ENCODE measurements at places on chromosomes 1 and 21.

DNA sequence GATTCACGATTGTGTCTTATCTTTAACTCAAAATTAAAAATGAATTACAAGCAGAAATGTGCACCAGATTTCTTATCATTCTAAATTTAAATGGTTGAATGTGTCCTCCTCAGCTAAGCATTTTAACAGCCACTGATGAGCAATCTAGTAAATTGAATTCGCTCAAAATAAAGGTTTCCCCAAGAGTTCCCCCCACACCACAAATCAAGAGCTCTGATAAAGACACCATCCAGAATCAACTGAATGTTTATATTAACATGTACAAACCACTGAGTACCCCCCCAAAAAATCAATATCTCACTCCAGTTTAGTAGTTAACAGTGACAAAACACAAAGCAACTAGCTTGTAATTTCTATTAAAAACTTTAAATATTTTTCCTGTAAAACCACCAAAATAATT is 1.9 kb downstream of the GPBP1L1 start:
- DNase-seq, result no peak
- H3K27me3 ChIP-seq, result no peaks in the 10 kb centered on the region
- H3K4me1 ChIP-seq, result no peaks in the 10 kb centered on the region
- H3K27ac ChIP-seq, result no peak overlapping the region
- H3K36me3 ChIP-seq, result no peaks in the 10 kb centered on the region

DNA sequence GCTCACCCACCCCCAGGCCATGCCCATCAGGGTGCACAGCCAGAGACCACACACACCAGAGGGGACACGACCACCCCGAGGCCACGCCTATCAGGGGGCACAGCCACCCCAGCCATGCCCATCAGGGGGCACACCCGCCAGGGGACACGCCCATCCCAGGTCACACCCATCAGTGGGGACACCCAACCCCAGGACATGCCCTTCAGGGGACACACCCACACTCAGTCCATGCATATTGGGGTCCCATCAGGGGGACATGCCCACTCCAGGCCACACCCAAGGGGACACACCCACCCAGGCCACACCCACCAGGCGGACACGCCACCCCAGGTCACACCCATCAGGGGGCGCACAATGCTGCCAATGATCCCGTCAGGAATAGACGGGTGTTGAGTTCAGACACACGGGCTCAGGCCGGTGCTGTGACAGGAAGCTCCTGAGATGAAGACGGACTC is 20.7 kb downstream of the MCM3AP start:
- H3K27me3 ChIP-seq, result no peaks in the 10 kb centered on the region
- DNase-seq, result no peak
- H3K4me1 ChIP-seq, result no peaks in the 10 kb centered on the region

- no peaks in the 10 kb centered on the region for H3K27me3 ChIP-seq
- peak overlapping the region; percentile 37 for H3K27ac ChIP-seq
- peaks cover 4% of the 10 kb centered on the region for H3K36me3 ChIP-seq
- H3K4me3 ChIP-seq, result peak overlapping the region; percentile 71
These were observed 1.4 kb downstream of the WDR26 start for GRCh38 chr1:224433041-224433691.

- no peaks in the 10 kb centered on the region for H3K36me3 ChIP-seq
- no peak for DNase-seq
- H3K27me3 ChIP-seq, result peaks cover 4% of the 10 kb centered on the region
- no peaks in the 10 kb centered on the region for H3K4me1 ChIP-seq
- no peak overlapping the region for H3K27ac ChIP-seq
These were observed 5.7 kb downstream of the WNT4 start for GRCh38 chr1:22137004-22137720.

DNA sequence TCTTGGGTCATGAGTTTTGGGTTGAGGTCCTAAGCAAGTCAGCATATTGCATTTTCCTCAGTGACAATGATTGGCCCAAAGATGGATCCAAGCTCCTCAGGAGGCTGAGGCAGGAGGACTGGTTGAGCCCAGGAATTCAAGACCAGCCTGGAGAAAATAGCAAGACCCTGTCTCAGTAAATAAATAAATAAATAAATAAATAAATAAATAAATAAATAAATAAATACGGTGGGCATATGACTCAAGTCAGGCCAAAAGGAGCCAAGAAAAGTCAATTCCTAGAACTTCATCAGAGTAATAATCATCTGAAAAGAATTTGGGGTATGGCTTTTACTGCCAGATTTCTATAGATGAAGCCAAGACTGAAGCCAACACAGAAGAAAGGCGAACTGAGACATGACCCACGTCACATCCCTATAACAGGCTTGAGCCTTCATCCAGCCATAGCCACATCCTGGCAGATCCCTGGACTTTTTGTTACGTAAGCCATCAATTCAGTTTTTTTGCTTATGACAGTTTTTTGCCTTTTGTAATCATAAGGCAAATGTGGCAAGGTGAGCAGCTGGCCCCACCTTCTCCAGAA is 88.5 kb upstream of the NFASC start:
- no peaks in the 10 kb centered on the region for H3K4me1 ChIP-seq
- H3K27me3 ChIP-seq, result peaks cover 2% of the 10 kb centered on the region
- DNase-seq, result no peak
- H3K4me3 ChIP-seq, result no peak overlapping the region
- H3K27ac ChIP-seq, result no peak overlapping the region

GRCh38 chr1:37051346-37051745 is 17.0 kb upstream of the GRIK3 start:
- DNase-seq, result no peak
- no peaks in the 10 kb centered on the region for H3K36me3 ChIP-seq
- no peak overlapping the region for H3K4me3 ChIP-seq
- H3K27ac ChIP-seq, result no peak overlapping the region
- H3K27me3 ChIP-seq, result no peaks in the 10 kb centered on the region

DNA sequence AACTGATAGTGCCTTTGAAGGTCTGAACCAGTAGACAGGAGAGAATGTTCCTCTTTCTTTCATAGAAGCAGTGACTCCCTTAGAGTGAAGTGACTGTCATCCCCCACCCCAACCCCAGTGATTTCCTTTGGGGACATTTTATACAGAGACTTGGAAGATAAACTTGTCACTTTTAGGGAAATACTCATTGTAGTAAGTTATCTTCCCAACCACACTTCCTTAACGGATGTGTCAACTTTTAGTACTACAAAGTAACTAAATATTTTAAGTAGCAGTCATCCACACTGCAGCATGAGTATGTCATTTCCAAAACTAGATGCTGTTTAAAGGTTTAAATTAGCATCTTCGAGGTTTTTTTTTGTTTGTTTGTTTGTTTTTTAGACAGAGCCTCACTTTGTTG is 13.7 kb downstream of the LRRC8B start:
- no peaks in the 10 kb centered on the region for H3K36me3 ChIP-seq
- H3K4me1 ChIP-seq, result no peaks in the 10 kb centered on the region
- no peak overlapping the region for H3K4me3 ChIP-seq
- H3K27me3 ChIP-seq, result no peaks in the 10 kb centered on the region
- H3K27ac ChIP-seq, result no peak overlapping the region

- peaks cover 3% of the 10 kb centered on the region for H3K36me3 ChIP-seq
- H3K4me1 ChIP-seq, result no peaks in the 10 kb centered on the region
- DNase-seq, result no peak
- no peaks in the 10 kb centered on the region for H3K27me3 ChIP-seq
These were observed 12.8 kb downstream of the S100PBP start for GRCh38 chr1:32830092-32830852.

DNA sequence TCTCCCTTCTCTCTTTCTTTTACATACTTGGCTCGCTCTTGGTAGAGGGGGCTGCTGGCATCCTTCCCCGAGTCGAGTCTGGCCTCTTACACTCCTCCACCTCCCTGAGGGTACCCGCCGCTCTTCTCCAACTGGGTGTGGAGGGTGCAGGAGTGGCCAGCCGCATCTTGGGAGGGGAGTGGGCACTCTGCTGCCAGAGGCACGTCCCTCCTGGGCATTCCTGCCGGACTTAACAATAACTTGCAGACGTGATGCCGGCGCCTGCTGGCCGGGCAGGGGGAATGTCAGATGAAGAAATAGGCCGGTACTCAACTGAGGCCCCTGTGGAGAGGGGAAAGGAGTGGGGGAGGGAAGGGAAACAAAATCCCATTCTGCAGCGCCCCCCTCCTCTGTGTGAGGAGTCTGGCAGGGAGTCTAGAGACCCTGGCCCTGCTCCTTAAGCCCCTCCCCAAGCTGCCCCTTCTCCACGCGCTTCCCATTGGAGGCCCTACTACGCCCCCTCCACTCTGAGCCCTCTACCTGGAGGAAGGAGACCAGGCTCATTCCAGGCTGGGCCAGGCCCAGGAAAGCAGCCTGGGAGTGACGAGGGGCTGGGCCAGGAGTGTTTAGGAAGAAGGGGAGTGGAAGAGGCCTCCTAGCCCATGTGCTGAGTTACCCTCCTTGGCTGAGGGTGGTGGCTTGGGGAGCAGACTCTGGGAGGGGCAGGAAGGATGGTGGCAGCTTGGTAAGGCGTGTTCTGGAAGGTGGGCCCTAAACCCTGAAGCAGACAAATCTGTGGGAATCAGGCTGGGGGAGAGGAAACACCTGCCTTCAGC is 1.8 kb downstream of the ATP2B4 start:
- peaks cover 14% of the 10 kb centered on the region for H3K27me3 ChIP-seq
- H3K27ac ChIP-seq, result no peak overlapping the region
- DNase-seq, result no peak
- no peaks in the 10 kb centered on the region for H3K36me3 ChIP-seq
- H3K4me1 ChIP-seq, result peaks cover 28% of the 10 kb centered on the region

- H3K27me3 ChIP-seq, result no peaks in the 10 kb centered on the region
- H3K4me1 ChIP-seq, result no peaks in the 10 kb centered on the region
- no peak overlapping the region for H3K4me3 ChIP-seq
- no peaks in the 10 kb centered on the region for H3K36me3 ChIP-seq
These were observed 50.5 kb downstream of the OMA1 start for GRCh38 chr1:58496042-58496441.

GRCh38 chr1:155897746-155898145 is 13.4 kb downstream of the RIT1 start:
- no peaks in the 10 kb centered on the region for H3K27me3 ChIP-seq
- H3K36me3 ChIP-seq, result peaks cover 2% of the 10 kb centered on the region
- no peak overlapping the region for H3K27ac ChIP-seq
- H3K4me3 ChIP-seq, result no peak overlapping the region
- DNase-seq, result no peak

DNA sequence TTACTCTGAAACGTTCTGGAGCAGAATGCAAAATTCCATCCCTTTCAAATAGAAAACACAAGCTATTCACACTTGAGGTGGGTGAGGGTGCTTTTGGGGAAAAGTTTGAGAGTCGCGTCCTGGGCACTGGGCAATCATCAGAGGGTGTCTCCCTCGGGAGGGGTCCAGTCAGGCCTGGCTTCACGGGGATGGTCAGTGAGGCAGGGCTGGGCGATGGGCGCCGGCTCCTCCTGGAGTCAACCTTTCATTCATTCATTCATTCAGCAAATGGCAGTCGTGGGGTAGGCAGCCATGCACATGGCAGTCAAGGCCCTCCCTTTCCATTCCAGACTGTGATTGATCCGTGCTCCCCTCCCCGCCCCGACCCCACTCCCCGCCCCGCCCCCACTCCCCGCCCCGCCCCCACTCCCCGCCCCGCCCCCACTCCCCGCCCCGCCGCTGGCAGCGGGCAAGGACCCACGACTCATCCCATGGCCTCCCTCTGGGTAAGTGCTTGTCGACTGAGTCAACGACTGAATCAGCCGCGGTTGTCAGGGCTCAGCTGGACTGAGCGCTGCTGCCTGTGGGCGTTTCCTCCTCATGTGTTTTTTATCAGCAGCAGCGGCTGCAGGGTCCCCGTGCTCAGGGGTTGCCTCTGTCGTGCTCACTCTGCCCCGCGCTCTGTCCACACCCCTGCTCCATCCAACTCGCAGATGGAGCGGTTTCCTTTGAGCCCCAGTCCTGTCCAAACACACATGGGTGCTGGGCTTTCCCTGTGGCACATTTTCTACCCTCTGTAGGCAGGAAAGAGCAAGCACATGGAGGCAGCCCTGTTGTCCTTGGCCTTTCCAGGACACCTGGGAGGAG is 12.5 kb upstream of the SPSB1 start:
- DNase-seq, result no peak
- no peaks in the 10 kb centered on the region for H3K36me3 ChIP-seq
- H3K27me3 ChIP-seq, result no peaks in the 10 kb centered on the region
- H3K4me3 ChIP-seq, result no peak overlapping the region
- peaks cover 11% of the 10 kb centered on the region for H3K4me1 ChIP-seq
- no peak overlapping the region for H3K27ac ChIP-seq

GRCh38 chr1:31897526-31898100 is 40.6 kb downstream of the PTP4A2 start:
- no peaks in the 10 kb centered on the region for H3K36me3 ChIP-seq
- H3K27ac ChIP-seq, result no peak overlapping the region
- no peaks in the 10 kb centered on the region for H3K27me3 ChIP-seq
- H3K4me1 ChIP-seq, result peaks cover 8% of the 10 kb centered on the region

DNA sequence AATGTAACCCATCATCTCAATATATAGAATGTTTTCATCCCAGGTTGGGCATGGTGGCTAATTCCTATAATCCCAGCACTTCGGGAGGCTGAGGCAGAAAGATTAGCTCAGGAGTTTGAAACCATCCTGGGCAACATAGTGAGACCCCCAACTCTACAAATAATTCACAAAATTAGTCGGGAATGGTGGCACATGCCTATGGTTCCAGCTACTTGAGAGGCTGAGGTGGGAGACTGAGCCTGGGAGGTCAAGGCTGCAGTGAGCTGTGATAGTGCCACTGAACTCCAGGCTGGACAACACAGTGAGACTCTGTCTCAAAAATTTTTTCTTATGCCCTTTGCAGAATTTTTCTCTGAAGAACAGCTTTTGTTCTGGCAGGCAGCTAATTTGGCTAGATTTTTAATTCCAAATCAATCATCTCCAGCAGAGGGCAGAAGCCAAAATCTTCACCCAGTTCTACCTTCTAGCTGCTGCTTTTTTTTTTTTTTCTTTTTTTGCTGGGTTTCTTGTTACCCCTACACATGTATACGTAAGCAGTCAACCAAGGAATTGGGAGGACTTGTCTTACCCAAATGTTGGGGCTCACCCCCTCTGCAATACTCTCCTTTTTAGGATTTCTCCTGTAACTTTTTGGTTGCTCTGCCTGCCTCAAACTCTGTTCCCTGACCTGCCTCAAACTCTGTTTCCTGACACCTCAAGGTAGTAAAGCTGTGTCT is 2.7 kb upstream of the RAD54L start:
- 0 out of 2 replicates have a peak, but pooled peaks cover under 1% of the 10 kb centered on the region for H3K36me3 ChIP-seq
- no peaks in the 10 kb centered on the region for H3K27me3 ChIP-seq
- no peak overlapping the region for H3K27ac ChIP-seq

DNA sequence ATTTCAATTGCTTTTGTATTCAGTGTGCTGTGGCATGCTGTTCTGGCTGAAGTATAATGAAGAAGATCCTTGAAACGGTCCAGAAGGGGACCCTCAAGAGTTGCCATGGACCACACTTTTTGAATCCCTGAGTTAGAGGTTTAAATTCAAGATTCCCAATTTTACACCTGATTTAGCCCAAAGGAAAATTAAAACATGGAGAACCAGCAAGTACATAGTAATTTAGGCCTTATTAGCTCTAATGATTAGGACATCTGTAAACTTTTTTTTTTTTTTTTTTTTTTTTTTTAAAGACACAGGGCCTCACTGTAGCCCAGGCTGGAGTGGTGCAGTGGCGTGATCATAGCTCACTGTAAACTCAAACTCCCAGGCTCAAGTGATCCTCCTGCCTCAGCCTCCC is 107.3 kb downstream of the ENAH start:
- H3K4me1 ChIP-seq, result no peaks in the 10 kb centered on the region
- H3K27ac ChIP-seq, result no peak overlapping the region
- H3K36me3 ChIP-seq, result no peaks in the 10 kb centered on the region

All from GM12878 (cell line).